ENCODE measurements at places on chromosomes 5 and 9.

GRCh38 chr9:114413861-114414301, 26.1 kb upstream of the AKNA start:
- DNase-seq = no peak

- DNase-seq = no peak
These were observed 449.4 kb upstream of the CDH10 start for GRCh38 chr5:25094219-25094618.

DNA sequence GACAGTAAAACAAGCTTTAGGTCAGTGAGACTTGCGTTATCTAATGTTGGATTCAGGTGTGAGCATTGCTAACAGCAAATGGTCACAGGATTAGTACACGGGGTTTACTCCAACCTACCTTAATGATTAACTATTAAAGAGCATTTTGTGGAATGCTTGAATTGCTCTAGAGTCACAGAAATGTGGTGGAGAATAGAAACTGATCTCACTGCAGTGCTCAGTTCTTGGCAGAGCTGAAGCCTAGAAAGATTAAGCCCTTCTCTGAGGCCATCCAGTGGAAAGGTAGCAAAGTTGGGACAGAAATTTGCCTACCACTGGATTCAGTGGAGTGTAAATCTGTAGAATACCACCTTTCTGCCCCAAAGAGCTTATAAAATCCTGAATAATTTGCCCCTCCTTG, 60.9 kb downstream of the ICE1 start:
- no peak for DNase-seq

GRCh38 chr5:109164001-109164400, 245.8 kb downstream of the PJA2 start:
- no peak for DNase-seq

DNA sequence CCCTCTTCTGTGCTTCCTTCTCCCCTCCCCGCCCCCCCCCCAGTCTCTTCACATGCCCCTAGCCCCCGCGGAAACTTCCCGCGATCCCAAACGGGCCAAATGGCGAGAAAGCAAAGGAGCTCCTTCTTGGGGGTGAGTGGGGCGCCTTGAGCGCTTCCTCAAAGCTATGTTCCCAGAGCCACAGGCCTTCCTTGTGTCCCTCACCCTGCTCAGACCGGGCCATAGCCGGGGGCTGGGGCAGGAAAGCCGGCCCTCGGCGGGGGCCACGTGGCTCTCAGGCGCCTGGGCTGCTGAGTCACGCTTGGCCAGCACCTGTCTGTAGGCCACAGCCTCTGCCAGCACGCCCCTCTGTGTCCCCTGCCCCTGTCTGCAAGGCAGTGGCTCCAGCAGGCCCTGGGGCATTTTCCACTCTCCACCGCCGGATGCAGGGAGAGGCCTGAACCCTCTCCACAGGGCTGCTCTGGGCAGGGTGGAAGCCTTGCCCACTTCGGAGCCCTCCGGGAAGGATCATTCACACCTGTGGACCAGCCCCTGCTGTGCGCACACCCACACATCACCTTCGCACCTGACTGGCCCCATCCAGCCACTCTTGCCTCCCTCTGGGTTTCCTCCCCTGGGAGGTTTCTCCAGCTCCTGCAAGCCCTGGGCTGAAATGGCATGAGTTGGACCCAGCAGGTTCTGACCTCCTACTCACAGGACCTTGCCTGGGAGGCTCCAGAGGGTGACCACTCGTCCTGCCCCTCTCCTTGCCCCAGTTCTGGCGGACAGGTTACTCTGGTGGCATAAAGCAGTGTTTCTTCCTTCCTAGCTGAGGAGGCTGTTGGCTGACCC, 1.2 kb upstream of the SQSTM1 start:
- DNase-seq = peak; percentile 52

DNA sequence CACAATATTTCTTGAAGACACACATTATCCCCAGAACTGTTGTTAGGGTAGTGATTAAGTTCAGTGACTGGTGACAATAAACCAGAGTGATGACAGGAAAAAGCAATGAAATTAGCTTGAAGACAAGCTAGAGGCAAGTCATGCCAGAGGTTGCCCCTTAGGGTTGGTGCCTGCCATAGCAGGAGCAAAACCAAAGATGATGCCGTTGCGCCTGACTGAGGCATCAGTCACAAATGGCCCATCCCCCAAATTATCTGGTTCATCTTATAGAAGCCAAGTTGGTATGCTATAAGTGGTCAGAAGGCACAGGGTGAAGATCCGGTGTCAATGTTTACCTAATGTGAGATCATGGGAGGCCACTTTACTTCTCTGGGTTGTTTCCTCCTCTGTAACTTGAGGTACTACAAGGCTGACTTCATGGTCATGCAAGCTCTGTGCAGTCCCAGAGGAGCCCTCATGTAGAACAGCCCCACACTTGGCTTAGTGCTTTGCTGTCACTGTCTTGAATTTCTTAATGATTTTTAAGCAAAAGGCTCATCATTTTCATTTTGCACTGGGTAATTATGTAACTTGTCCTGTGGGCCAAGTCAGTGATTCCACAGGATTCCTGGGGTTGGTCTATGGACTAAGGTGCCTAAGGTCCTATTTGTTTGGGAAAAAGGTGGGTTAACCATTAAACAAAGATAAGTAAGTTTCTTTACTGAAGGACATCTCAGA, 211.3 kb downstream of the MAN2A1 start:
- DNase-seq = no peak

GRCh38 chr9:121494192-121494591, 5.5 kb downstream of the GGTA1 start:
- no peak for DNase-seq

- no peak for DNase-seq
These were observed 356.2 kb downstream of the TMEM161B start for GRCh38 chr5:87912419-87912818.

- DNase-seq = no peak
These were observed 79.5 kb upstream of the DMRT1 start for GRCh38 chr9:761793-762560.

GRCh38 chr9:114150608-114151007, 4.7 kb upstream of the COL27A1 start:
- no peak for DNase-seq

DNA sequence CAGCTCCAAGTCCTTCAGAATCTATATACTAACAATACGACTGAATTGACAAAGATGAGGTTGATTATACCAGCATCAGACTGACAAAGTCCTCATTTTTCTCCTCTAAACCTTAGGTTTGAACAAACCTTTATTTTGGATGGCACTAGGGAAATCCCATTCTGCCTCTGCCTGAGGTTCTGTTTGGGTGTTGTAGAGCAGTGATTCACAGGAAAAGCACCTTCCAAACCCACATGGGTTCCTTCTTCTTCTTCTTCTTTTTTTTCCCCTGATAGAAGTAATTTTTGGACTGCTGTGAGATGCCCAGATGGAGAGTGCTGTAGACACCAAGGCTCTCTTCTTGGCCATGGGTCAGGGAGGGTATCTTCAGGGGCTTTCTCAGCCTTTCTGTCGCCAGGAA, 164.9 kb upstream of the PAPPA start:
- no peak for DNase-seq

GRCh38 chr5:147743678-147744374, 38.7 kb downstream of the JAKMIP2 start:
- no peak for DNase-seq

GRCh38 chr5:6591671-6592288, 41.1 kb downstream of the NSUN2 start:
- DNase-seq = no peak

DNA sequence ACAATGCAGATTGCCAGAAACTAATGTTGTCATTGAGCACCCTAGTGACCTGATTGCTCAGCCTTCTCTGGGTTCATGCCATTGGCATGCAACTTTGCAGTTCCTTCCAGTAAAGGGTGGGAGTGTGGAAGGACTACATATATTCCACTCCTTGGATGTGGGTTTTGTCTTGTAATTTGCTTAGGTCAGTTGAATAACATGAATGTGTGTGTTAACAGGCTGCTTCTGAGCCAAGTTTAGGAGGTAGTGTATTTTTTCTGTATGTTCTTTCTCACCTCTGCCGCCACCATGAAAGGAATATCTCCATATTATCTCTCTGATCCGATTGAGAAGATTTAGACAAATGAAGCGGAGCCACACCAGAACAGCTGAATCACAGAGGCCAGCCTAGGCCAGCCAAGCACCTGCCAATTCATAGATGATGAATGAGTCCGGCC, 1929.6 kb upstream of the CDH6 start:
- no peak for DNase-seq

- DNase-seq = peak; percentile 33
These were observed 184.2 kb upstream of the TMEM161B start for GRCh38 chr5:88452820-88453219.

- no peak for DNase-seq
These were observed 37.3 kb upstream of the TRIO start for GRCh38 chr5:14105718-14106410.

- DNase-seq = peak; percentile 59
These were observed 127.5 kb upstream of the PANK3 start for GRCh38 chr5:168706655-168707069.

GRCh38 chr5:137954131-137954879, 65.0 kb downstream of the PKD2L2 start:
- no peak for DNase-seq

DNA sequence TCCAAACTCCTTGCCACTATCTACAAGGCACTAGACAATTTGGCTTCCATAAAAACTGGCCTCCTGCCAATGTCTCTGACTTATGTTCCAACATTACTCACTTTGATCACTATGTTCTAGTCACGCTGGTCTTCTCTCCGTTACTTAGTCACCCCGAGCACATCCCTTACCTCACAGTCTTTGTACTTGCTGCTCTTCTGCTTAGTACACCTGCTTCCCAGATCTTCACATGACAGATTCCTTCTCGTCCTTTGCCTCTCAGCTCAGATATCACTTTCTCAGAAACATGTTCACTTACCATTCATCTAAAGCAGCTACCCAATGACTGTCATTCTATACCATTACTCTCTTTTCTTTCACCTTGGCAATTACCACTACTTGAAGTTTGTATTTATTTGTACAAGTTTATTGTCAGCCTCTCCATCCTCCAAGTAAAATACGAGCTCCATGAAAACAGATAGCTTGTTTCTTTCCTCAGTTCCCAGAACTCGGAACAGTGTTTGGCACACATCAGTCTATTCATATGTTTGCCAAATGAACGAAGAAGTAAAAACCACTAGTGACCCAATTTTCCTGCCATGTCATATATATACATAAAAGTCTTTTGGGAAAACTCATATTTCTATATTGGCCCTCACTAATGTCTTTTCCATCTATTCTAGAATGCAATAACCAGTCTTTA, 5.9 kb upstream of the SLC22A5 start:
- DNase-seq = no peak

DNA sequence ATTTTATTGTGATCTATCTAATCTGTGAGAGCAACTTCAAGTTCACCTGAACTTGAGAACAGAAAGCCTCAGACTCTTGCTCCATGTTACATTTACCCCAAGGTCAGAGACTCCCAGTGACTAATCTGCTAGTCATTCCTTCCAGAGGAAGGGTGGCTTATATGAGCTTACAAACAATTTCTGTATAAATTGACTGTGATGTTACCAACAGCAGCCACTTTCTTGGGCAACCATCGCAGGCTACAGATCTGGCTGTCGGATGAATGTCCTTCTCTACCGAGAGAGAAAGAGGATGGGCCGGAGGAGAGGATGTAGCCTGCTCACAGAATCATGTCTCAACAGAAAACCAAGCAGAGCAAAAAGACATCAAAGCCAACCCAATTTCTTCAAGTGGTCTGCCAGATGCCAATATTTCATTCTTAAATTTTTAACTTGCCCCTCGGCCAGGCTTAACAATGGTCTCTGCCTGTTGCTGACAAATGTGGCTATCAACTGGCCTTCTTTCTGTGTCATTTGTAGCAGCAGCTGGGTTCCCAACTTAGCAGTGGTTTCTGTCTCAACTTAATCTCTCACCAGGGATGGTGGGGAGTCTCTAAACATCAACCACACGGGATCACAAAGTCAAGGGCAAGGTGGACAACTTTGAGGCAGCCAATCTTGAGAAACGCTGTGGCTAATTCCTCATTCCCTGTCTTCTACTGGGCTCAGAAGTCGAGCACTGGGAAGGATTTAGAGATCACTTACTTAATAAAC, 81.3 kb downstream of the RAPGEF1 start:
- no peak for DNase-seq

DNA sequence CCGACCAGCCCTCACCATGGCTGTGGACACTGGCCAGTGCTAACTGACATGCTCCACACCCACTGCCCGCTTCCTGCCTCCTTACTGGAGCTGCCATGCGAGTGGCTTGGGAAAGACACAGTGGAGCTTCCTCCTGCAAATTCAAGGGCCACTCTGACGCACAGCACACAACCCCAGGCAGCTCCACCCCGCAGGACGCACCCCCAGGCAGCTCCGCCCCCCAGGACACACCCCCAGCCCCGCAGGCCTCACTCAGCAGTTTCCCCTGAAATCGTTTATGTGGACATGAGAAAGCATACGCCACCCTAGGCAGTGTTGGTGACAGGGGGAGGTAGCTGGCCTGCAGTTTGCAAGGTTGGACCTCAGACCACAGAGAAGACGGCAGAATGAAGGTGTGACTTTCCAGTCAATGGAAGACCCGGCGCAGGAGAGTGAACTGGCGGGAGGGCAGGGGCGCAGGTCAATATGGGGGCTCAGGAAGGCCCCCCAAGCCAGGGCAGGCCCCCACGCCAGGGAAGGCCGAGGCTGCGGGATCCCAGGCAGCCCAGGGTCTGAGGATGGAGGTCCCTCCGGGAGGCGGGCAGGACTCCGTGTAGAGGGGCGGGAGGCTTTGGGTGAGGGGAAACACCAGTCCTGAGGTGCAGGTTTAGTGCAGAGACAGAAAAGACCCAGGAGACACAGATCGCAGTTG, 21.6 kb downstream of the LPCAT1 start:
- no peak for DNase-seq

DNA sequence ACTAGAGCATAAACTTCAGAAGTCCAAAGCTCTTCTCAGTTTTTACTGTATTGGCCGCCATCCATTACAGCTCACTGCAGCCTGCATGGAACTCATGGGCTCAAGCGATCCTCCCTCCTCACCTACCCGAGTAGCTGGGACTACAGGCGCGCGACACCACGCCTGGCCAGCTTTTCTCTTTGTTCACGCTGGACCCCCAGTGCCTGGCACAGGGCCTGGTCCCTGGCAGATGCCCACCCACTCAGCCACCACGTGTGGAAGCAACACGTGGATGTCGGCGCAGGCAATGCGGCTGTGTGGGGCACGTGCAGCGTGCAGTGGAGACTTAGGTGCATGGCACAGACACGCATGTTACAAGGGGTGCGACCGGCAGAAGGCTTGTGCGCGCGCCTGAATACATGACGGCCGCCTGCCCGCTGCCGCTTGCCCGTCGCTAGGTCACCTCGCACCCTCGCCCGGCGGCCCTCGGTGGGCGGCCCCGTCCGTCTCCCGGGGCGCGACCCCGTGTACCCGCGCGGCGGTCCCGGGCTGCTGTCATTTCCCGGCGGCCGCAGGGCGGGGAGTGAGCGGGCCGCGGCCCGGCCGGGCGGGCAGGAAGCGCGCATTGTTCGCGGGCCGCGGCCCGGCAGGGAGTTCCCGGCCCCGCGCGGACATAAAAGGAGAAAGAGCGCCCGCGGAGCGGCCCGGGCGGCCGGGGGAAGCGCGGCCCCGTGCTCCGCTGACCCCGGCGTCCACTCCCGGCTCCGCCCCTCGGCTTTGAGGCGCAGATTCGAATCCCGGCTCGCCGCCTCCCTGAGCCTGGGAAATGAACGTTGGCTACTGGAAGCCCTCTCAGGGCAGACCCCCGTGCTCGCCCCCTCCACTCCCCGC, 24.1 kb upstream of the PTGS1 start:
- peak; percentile 64 for DNase-seq
